ENCODE measurements at places on chromosomes 4 and X. TPM values are rescaled to one million over a fixed set of nuclear protein-coding genes. Genes with fewer than 3 reads are reported as not detected.

The GASK1B gene
- polyA plus RNA-seq: 46.4 TPM

The MAB21L2 gene
- polyA plus RNA-seq: 0.89 TPM

The RAB9A gene
- 18.8 TPM for polyA plus RNA-seq

The HTN1 gene
- polyA plus RNA-seq: 0.08 TPM

The ZNF595 gene
- polyA plus RNA-seq: 8.6 TPM

- DNase-seq: no peak
These were observed 42.7 kb downstream of the ASMT start for GRCh38 chrX:1657367-1658070.

GRCh38 chr4:177975315-177975987, 533.2 kb upstream of the AGA start:
- DNase-seq: no peak

- no peak for DNase-seq
These were observed 16.7 kb downstream of the MAD2L1 start for GRCh38 chr4:120049732-120050494.

DNA sequence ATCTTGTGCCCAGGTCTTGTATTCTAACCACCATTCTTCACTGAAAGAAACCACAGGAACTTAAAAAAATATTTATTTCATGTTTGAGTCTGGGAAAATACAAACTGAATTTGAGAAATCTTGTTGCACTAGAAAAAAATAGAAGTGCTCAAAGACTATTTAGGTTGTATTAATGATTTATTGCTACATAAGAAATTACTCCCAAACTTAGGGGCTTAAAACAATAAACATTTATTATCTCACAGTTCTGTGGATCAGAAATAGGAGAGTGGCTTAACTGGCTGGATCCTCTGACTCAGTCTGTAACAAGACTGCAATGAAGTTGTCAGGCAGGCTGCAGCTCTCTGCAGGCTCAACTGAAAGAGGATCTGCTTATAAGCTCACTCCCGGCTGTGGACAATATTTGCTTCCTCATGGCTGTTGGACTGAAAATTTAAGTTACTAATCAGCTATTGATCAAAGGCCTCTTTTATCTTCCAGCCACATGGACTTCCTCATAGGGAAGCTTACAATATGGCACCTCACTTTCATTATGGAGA, 295.4 kb upstream of the FAM241A start:
- DNase-seq: no peak

- DNase-seq: no peak
These were observed 11.1 kb downstream of the SASH3 start for GRCh38 chrX:129790808-129791207.
